ENCODE measurements at places on chromosomes 12 and 14.
A peak's percentile ranks its signal among the peaks of the same experiment; 100 is the strongest.

- DNase-seq, result no peak
Measured at GRCh38 chr12:54220567-54220966, 31.8 kb upstream of the SMUG1 start.

GRCh38 chr14:105700622-105701288 is 174.4 kb downstream of the TMEM121 start:
- no peak for DNase-seq

DNA sequence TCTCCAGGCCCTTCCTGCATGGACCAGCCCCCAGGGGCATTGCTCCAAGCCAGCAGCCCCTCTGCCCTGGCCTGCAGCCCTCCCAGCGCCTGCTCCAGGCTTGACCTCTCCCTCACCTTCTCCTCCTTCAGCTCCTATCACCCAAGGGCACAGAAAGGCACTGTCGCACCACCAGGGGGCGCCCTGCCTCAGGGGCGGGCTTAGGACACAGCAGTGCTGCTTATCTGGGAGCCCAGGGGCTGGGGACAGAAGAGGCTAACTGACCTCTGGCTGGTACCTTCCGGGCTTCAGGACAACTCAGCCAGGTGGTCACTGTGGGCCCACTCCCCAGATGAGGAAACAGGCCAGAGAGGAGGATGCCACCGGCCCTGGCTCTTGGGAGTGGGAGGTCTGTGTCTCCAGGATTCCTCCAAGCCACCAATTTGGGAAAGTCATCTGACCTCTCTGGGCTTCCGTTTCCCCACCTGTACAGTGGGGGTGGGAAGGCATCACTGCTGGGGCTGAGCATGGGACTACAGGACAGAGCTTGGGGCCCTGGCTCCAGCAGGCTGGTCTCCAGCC is 25.3 kb upstream of the GPR132 start:
- peak; percentile 89 for DNase-seq

GRCh38 chr14:91159182-91159581 is 45.3 kb downstream of the DGLUCY start:
- DNase-seq, result no peak

GRCh38 chr12:108910336-108910735 is 30.4 kb downstream of the DAO start:
- DNase-seq, result no peak

- no peak for DNase-seq
Measured at GRCh38 chr14:96380735-96381134, 11.2 kb upstream of the AK7 start.

DNA sequence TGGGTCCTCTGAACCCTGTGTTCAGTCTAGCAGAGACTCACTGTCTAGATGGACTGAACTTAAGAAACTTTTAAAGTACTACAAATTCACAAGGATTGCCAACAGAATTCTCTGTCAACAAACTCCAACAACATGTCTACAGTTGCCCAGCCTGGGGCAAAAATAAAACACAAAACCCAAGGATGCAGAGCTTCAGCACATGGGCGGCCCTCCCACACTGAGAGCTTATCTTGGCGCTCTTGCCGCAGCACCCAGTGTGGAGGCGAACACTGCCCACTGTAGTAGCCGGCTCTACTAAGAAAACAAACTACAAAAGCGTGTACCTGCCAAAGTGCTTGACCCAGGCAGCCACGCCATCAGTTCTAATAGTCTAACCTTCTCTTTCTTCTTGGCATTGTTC is 66.7 kb downstream of the PTPN21 start:
- no peak for DNase-seq

- no peak for DNase-seq
Measured at GRCh38 chr12:121793440-121793837, at the start of gene RHOF. RHOF (minus strand) TSS chr12:121793688; CDS start chr12:121793633, 55 bp downstream.

DNA sequence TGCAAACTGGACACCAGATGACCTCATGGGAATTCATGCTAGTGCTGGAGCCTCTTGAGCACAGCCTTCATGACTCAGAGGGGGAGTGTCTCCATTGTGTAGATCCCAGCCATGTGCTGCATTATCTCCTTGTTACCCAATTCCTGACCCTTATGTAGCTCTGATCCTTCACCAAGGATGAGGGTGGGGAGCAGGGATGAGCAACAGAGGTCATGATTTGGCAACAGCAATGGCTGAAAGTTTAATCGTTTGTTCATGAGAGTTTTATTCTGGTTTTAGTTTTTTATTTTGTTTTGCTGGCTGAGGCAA is 9.5 kb upstream of the BDKRB1 start:
- no peak for DNase-seq

Measured in stimulated activated CD8-positive, alpha-beta memory T cell treated with anti-CD3 and anti-CD28 coated beads, Interleukin-15, amount 100 ng/mL, for 24 hours (primary cell).